ENCODE measurements at places on chromosomes 5 and 9.

- no peak for DNase-seq
Measured at GRCh38 chr9:31314241-31314640, 1070.2 kb upstream of the ACO1 start.

DNA sequence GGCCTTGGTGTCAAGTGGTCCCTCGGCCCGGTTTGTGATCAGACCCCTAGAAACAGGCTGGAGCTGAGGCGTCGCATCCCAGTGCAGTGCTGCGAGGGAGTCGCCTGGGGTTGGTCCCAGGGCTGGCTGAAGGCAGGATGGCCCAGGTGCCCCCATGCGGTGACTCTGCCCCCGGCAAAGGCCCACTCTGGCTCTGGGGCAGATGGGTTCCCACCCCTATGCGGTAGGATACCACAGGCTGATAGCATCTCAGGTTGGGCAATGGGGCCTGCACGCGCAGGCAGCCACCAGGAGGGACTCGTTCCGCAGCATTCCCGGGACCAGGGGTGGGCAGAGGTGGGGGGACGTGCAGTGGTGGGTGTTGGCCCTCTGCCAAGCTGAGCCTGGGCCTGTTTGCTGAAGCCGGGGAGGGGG lies 86.0 kb downstream of the RXRA start:
- DNase-seq = no peak

DNA sequence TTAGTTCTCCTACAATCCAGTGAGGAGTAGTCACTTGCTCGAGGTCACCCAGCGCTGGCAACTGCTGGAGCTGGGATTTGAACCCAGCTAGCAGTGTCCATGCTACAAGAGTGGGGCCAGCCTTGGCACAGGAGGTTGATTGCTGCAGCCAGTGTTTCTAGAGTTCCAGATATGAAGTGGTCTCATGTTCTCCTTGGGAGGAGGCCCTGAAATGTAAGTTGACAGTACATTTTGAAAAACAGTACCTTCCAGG lies 802 bp downstream of the CCDC107 start:
- no peak for DNase-seq

DNA sequence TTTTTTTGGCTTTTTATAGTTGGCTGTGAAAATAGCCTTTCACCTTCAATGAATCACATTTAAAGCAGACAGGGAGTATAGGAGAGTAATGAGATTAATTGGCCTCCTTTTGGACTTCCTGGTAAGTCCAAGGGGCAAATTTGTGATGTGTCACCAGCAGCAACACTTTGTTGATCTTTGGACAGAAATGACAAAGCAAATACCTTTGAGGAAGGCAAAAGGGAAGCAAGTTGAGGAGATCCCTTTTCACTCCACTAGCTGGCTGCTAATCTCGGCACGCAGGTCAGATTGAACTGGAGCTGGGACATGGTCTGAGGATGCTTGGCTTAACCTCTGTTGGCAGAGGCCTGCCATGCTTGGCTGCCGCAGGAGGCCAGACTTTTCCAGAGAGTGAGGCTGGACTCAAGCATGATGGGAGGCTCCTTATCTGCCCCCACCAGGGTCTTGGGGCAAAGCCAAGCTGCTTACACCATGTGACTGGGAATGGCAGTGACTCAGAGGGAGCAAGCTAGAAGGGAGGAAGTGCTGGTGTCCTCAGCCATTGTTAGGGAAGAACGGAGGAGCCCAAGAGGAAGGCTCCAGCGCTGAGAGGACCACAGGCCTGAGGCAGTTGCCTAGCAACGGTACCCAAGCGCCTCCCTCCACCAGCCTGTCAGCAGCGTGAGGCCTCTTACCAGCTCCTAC lies 174.5 kb upstream of the MAP1B start:
- DNase-seq = peak; percentile 42
